ENCODE measurements at places on chromosomes 7 and 10.

- no peak for DNase-seq
Observed at GRCh38 chr10:33975481-33975880, 641.0 kb upstream of the NRP1 start.

GRCh38 chr10:69074532-69074931 lies 13.4 kb upstream of the SRGN start:
- no peak for DNase-seq

- no peak for DNase-seq
Observed at GRCh38 chr7:82678716-82679115, 235.1 kb upstream of the CACNA2D1 start.

DNA sequence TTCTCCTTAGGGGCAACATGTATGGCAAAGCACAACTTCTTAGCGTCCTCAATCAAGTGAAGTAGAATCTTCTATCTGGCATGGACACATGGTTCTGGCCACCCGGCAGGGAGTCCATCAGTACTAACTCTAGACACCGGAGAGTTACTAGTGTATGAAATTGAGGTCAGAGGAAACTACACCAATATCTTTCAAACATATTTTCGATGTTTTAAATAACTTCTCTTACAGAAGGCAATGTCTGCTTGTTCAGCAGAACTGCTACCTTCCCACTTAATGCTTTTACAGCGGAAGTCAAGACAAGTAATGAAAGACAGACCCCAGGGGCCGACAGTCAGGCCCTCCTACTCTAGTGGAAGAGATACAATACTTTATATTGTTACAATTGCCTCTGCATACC lies 89.9 kb downstream of the RNF216 start:
- no peak for DNase-seq

DNA sequence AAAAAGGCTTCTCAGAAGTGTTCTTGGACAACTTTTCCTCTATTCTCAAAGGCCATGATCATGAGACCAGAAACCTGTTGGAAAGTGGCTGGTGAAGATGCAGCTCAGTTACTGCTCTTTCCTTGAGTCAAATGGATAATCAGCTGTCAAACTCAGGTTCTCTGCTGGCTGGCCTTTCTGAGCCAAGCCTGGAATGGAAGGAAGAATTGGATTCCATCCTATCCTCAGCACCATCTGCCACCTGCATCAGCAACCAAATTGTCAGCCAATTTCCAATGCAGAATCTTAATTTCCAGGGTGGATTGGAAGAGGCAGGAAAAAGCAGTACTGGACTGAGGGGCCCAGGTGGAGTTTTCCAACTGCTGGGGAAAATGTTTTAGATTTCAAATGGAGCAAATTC lies 631.7 kb downstream of the KCNMA1 start:
- no peak for DNase-seq

GRCh38 chr7:152313831-152314604 lies 121.8 kb downstream of the KMT2C start:
- peak; percentile 17 for DNase-seq

- no peak for DNase-seq
Observed at GRCh38 chr10:86311190-86311589, 55.4 kb downstream of the GRID1 start.

- no peak for DNase-seq
Observed at GRCh38 chr10:48705401-48705938, 20.8 kb downstream of the WDFY4 start.

- no peak for DNase-seq
Observed at GRCh38 chr10:130282492-130283218, 146.5 kb downstream of the GLRX3 start.

- DNase-seq: no peak
Observed at GRCh38 chr7:9796241-9796640, 1177.4 kb upstream of the PHF14 start.

DNA sequence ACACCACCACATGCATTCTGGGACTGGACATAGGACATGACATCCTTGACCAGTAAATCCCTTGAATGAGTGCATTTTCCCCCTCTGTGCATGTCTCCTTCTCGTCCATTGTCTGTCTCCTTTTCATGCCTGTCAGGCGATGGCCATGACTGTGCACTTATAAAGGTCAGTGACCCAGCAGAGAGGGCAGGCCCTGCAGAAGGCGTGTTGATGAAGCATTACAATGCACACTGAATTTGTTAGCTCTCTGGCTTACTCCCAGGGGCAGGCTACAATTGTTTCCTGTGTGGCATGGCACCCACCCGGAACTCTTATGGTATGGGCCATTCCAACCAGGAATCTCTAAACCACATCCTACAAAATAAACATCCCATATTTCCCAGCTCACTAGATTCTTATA lies 71.1 kb downstream of the SAMD9 start:
- DNase-seq: no peak

DNA sequence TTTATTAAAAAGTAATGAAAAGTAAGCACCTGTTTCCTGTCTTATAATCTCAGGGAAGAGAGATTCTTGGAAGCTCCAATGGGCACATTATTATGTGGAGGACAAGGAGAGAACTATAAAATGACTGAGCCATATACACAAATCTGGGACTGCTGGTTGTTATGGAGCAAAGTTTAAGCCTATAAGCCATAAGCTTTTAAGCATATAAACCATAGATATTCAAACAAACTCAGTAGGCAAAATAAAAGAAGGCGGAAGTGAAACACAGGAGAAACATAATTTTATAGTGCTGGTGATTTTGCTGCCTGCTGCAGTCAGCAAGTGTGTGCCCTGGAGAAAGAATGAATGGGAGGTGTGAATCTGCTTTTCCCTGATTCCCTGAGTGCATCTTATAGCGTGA lies 274.4 kb downstream of the KIF20B start:
- DNase-seq: no peak

GRCh38 chr10:47278720-47279119 lies 21.3 kb upstream of the GDF10 start:
- no peak for DNase-seq

DNA sequence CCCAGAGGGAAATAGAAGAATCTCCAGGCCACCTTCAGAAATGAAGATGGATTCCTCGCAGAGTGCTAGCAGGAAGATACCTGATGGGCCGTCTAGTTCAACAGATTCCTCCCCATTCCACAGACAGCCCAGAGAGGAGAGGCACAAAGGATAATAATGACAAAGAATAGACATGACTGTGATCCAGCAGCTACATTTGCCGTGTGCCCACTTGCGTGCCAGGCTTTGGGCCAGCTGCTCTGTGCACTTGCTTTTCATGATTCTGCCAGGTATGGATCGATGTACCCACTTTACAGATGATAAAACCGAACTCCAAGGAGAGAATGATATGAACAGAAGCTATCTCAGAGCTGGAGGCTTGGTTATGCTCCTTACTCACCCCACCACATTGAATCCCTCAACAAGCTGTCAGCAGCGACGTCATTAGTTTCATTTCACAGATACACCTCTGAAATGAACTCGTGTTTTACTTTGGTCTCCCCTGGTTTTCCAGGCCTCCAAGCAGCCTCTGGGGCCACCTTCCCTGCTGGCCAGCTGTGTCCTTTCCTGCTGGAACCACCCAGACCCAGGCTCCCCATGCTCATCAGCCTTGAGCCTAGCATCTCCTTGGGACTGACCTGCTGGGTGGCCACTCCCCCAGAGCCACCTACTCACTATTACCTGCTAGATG lies 11.9 kb upstream of the WDFY4 start:
- no peak for DNase-seq

DNA sequence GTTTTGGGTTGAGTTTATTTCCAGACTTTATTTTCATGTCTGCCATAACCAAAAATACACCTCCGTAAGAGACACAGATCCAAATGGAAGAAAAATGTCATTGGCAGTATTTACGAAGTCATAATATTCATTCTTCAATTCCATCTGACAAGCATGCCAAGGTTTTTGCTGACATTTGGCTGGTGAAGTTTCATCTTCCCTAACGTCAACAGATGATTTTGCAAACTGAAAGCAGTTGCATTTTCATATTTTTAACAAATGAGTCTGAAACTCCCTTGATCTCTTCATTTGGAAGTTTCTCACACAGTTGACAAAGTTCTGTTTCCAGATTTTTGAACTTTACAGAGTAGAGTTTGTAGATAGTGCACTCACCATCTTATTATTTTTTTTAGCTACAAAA lies 114.5 kb downstream of the CALN1 start:
- DNase-seq: no peak

GRCh38 chr10:60963441-60964256 lies 19.7 kb upstream of the RHOBTB1 start:
- DNase-seq: no peak

GRCh38 chr10:36488579-36488978 lies 636.8 kb upstream of the ANKRD30A start:
- no peak for DNase-seq

DNA sequence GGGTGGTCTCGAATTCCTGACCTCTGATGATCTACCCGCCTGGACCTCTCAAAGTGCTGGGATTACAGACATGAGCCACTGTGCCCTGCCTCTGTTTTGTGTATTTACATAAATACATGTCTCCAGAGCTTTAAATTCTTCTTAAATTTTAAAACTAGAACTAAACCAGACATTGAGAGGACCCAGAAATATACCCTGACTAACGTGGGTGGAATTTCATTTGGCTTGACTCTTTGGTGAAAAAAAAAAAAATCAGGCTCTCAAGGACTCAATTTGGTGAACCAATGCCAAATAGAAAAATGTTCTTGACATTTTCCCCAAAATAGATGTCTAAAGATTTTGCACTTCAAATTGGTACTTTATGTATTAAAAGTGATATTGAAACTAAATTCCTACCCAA lies 16.6 kb upstream of the FAS start:
- DNase-seq: no peak

- no peak for DNase-seq
Observed at GRCh38 chr7:84085147-84085546, 109.4 kb downstream of the SEMA3A start.

- no peak for DNase-seq
Observed at GRCh38 chr10:106609470-106610266, 554.8 kb downstream of the SORCS1 start.

- DNase-seq: no peak
Observed at GRCh38 chr10:61855771-61856170, 45.7 kb upstream of the ARID5B start.

- DNase-seq: no peak
Observed at GRCh38 chr10:59713196-59713821, 3.7 kb upstream of the SLC16A9 start.

DNA sequence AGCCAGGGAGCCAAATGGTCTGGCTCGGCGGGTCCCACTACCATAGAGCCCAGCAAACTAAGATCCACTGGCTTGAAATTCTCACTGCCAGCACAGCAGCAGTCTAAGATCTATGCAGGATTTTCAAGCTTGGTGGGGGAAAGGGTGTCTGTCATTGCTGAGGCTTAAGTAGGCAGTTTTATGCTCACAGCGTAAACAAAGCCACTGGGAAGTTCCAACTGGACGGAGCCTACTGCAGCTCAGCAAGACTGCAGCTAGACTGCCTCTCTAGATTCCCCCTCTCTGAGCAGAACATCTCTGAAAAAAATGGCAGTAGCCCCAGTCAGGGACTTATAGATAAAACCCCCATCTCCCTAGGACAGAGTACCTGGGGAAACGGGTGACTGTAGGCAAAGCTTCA lies 277.6 kb upstream of the PHF14 start:
- DNase-seq: no peak

- no peak for DNase-seq
Observed at GRCh38 chr7:133682364-133683181, 429.7 kb downstream of the EXOC4 start.

GRCh38 chr7:114130866-114131265 lies 212.1 kb upstream of the PPP1R3A start:
- no peak for DNase-seq

DNA sequence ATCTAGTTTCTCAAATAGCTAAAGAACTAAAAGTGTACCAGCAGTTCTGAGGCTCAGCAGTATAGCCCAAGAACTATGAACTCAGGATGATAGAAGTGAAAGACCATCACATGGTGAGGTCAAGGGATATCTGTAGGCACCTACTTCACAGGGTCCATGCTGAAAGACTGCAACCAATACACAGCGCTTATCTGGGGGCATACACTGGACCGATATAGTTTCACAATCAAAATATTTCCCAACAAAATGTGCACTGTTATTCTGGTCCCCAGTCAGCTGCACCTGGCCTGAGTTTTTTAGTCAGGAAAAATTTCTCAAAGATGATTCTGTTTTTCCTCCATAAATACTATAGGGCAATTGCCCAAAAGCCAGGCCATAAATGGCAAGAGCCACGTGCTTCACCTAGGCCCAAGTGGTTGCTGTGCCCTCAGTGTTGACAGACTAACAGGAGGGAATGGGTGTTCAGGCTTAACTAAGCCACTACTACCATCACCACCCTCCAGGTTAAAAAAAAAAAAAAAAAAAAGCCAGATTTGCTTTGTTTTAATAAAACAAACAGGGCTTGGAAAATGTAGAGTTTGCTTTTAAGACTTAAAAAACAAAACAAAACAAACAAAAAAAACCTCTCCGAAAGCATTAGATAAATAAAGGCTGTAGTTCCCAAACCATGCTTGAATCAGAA lies 58.5 kb downstream of the OGDH start:
- no peak for DNase-seq

DNA sequence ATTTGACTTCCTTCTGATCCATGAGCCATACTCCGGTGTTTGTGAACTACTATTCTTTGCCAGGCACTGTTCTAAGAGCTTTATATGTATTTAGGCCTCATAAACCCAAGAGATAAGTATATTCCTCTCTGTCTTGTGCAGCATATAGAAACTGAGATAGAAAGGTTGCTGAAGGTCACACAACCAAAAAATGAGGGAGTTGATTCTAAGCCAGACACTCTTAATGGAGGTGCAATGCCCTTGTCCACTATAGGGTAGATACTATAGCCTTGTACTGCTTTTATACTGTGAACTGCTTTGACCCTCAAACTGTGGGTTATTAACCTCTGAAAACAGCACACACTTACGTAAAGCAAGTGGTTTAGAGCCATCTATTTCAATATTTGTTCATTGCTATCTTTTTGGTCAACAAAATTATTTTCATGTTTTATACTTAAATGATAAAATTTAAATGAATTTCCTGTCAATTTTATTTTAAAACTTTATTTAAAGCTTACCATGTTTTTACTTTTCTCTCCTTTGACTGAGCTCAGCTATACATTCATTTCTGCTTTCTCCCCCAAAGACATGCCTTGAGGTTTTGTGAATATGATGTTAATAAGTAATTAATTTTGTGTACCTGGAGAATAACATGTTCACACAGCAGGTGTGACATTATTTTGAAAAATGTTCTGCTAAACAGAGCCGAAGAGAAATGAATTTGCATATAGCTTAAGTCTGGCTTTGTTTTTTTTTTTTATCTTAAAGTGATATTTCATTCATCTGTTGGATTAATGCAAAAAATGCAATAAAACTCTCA lies 687.3 kb downstream of the DNAJB9 start:
- DNase-seq: no peak

DNA sequence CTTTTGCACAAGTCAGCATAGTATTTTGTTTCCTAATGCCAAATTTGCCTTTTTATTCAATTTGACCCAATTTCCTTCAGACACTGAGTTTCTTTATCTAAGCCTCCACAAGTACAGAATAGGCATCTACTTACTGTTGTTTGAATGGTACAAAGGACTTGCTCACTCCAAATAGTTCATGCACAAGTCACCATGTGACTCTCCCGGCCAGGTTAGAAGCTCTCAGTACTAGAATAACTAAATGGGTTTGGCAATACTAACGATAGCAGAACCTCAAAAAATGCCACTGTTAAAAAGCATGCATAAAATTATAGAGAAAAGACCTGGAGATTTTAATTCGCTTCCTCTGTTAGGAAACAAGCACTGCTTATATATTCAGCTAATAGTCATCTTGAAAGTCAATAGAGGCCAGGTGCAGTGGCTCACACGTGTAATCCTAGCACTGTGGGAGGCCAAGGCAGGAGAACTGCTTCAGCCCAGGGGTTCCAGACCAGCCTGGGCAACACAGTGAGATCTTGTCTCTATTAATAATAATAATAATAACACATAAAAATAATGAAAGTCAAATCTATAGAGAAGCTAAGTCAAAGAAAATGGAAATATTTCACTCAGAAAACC lies 335.8 kb upstream of the MBL2 start:
- no peak for DNase-seq
